ENCODE measurements at places on chromosomes 5 and 9.

DNA sequence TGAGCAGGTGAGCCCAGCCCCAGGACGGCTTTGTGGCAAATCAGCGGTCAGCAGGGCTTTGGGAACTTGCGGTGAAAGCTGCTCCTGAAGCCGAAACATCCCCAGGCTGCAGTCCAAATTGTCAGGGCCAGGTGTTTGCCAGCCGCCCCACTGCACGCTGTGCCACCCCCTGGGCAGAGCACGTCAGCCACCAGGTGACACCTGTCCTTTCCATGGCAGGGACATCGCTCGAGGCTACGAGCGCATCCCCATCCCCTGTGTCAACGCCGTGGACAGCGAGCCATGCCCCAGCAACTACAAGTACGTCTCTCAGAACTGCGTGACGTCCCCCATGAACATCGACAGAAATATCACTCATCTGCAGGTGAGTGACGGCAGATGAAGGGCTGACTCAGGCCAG, 64.4 kb upstream of the CACNA1B start:
- DNase-seq: no peak

- DNase-seq: no peak
Observed at GRCh38 chr5:172336264-172336663, 52.7 kb upstream of the UBTD2 start.

GRCh38 chr5:170603578-170604565, 100.1 kb downstream of the KCNIP1 start:
- DNase-seq: peak; percentile 61

DNA sequence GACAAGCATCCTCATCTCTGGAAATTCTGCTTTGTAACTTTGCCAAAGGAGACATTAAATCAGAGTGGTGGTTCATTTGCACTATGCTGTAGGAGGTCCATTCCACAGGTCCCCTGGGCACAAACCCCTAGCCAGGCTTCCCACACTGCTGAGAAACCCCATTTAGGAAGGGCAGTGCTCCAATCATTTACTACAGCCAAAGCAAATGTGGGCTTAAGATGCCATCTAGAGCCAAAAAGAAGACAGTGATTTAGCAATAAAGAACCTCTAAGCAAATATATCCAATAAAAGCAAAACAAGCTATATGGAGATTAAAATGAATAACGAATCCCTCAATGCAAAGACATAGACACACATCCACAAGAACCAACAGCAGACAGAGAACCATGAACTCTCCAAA, 129.0 kb upstream of the ALDH1B1 start:
- no peak for DNase-seq

DNA sequence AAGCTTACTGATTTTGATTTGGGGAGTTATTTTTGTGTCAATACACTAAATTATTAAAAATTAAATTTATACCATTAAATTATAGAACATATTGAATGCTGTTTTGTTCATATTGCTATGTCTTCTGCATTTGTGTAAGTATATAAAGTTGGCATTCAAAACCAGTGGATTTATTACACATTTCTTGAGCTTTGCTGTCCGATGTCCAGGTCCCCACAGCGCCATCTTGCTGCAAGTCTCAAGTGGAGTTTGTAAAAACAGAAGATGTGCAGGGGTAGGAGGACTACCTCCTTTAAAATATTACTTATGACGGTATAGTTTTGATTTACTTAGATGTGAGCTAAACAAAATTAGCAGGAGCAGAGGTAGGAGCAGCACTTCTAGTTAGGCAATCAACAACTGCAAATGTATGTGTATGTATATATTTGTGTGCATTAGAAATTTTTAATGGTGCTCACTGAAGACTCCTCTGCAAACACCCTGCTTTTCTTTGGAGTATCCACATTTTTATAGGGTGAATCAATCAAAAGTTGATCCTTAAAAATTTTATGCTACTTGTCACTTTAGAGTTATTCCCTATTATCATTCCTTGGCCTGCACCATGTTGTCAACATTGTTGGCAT, 37.4 kb downstream of the CPEB4 start:
- DNase-seq: no peak

Data from renal pelvis (tissue), 12 donors.